ENCODE measurements at places on chromosomes 11 and 22. TPM values are rescaled to one million over a fixed set of nuclear protein-coding genes. Genes with fewer than 3 reads are reported as not detected.

DNA sequence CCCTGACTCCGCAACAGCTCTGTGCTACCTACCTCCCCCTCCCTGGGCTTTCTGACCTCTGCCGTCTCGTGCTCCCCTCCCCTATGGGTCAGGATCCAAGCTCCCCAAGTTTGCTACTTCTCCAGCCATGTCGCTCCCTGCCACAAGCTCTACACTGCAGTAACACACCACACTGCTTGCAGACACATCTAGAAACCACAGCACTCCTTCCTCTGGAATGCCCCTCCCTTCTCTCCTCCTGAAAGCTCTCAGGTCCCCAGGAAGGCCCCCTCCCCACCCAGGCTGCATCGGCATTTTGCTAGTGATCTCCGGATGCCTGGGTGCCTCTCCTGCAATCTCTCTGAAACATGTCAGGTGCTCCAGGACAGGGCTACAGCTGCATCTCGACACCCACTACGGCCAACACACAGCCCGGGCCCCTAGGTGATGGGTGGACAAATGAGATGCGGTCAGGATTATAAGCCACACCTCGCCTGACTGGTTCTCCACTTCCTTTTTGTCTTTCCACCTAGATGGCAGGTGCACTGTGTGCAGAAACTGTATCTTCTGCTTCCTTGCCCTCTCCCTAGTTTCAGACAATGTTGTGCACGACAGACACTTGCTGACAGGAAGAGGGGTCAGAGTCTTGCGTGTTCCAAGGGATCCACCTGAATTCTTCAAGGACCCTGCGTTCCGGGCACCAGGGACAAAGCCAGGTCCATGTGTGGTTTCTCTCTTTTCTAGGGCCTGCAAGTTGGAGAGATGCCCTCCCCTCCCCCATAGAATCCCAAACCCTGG is 22.9 kb downstream of the RPUSD4 start:
- no peak for DNase-seq

- DNase-seq: no peak
Measured at GRCh38 chr11:69476509-69476961, 4.9 kb upstream of the LINC01488 start.

DNA sequence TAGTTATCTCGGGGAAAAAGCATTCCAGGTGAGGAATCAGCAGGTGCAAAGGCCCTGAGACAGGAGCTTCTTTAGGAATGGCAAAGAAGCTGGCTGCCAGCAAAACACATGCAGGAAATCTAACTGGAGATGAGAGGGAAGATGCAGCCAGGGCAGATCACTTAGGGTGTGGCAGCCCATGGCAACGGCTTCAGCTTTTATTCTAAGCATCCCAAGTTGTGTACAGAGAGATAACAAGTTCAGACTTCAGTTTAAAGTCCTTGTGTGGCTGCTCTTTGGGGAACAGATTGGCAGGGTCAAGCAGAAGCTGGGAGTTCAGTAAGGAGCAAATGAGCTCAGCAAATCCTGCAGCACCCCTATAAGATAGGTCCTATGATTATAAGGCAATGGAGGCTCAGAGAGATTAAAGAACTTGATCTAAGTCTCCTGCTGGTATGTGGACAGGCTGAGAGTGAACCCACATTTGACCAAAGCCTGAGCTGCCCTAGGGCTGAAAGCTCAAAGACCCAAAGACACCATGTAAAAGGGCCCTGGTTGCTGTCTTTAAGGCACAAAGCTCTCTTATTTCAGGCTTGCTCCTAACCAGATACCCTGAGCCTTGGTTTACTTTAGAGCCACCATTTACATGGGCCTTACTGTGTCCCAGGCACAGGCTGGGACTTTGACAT is 466.8 kb downstream of the SOX6 start:
- no peak for DNase-seq

Gene TBX10
- total RNA-seq: not detected

- DNase-seq: no peak
Measured at GRCh38 chr11:62547691-62548281, 1.2 kb upstream of the AHNAK start.

Gene KDM2A
- total RNA-seq: 107 TPM

DNA sequence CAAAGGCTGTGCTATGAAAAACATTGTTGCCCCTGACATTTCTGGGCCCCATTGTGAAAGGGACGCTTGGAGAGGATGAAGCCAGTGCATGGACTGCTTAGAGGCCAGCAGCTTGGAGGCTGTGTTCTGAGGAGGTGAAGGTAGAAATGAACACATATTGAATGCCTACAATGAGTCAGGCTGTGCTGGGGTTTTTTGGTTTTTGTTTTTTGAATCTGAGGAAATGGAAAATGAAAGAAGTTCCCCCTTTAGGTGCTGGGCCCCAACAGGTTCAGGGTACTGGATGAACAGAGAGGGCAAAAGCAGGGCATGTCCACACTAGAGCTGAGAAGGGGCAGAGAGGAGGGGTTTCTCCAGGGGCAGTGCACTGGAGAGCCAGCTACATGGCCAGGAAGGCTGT is 166.1 kb upstream of the API5 start:
- no peak for DNase-seq

Gene OR51E2
- not detected for total RNA-seq

Gene ZNF280A
- total RNA-seq: not detected

GRCh38 chr11:59957094-59957493 is 6.7 kb upstream of the OOSP4A start:
- no peak for DNase-seq

DNA sequence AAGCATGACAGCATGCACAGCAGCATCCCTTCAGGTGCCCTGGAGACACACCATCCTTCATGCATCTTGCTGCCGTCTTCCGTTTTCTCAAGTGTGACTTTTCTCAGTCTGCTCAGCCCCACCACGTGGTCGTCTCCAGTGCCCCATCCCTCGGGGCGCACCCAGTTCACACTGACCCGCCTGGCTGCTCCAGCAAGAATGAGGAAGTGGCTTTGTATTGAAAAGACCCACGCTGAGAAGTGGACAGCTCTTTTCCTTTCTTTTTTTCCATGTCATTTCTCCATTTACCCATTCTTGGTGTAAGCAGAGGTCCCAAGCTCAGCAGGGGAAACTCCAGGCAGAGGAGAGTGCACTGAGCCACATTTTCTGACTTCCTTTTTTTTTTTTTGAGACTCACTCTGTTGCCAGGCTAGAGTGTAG is 14.5 kb downstream of the SERPINH1 start:
- DNase-seq: no peak

DNA sequence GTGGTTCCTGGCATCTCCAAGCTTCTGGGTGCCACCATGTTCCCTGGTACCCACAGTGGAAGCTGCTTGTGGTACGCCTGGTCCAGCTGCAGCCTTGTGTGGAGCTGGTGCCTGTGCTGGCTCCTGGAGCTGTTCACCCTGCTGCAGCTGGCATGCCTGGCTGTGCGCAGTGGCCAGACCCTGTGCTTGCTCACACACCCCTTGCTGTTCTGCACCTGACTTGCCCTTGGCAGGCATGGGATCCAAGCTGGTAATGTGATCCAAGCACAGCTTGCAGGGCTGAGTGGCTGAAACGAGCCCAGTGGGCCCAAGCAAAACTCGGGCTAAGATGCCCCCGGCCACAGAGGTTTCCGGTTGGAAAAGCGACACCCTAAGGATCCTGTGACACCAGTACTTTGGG is 104.7 kb upstream of the CLMP start:
- DNase-seq: no peak

Gene DNAJB7
- total RNA-seq: not detected

DNA sequence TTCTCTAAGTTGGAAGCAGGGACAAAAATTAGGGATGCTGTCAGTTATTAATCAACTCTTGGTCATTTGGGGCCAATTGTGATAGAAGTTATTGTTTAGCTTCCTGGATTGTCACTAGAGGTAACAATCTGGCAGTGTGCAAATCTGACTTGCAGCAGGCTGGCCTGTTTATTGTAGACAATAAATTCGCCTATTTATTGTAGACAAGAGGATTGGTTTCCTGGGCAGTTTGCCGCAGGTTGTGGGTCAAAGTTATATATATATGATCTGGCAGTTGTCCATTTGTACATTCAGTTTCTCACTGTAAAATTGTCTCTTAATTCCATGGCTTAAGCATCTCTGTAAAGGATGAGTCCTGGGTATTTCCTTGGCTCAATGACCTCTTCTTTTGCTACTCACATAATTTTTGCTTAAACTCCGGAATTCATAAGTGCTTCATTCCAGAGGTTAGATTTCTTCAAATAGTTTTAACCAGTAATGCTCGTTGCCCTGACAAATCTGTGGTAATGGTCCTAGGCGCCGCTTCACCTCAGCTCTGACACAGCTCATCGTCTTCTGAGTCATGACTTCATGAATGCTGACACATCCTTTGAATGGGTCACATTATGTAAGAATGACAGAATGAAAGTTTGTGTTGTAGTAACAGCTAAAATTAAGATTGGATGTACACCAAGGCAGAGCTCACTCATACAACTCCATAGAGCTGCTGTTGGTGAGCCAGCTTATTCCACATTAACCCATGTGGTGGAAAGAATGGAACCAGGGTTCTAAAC is 7.8 kb upstream of the MMP3 start:
- no peak for DNase-seq

GRCh38 chr11:23539556-23539955 is 679.3 kb upstream of the CCDC179 start:
- no peak for DNase-seq

- DNase-seq: peak; percentile 53
Measured at GRCh38 chr11:112219476-112220232, 6.6 kb upstream of the PTS start.

Gene MS4A14
- total RNA-seq: not detected

DNA sequence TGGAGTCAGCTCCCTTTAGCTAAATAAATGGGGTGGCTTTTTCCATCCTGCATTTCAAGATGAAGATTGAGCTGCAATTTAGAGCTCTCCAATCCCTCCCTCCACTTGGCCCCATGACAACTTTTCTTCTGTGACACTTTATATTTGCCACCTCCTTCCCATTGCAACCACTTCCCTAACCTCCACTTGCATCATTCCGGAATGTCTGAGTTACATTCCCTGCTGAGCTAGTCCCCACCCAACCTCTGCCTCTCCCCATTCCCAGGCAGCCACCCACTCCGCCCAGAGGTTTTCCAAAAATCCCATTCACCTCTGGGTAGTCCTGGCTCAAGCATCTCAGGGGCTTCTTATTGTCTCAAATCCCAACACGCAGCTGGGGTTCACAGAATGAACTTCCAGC is 24.7 kb downstream of the PC start:
- no peak for DNase-seq

DNA sequence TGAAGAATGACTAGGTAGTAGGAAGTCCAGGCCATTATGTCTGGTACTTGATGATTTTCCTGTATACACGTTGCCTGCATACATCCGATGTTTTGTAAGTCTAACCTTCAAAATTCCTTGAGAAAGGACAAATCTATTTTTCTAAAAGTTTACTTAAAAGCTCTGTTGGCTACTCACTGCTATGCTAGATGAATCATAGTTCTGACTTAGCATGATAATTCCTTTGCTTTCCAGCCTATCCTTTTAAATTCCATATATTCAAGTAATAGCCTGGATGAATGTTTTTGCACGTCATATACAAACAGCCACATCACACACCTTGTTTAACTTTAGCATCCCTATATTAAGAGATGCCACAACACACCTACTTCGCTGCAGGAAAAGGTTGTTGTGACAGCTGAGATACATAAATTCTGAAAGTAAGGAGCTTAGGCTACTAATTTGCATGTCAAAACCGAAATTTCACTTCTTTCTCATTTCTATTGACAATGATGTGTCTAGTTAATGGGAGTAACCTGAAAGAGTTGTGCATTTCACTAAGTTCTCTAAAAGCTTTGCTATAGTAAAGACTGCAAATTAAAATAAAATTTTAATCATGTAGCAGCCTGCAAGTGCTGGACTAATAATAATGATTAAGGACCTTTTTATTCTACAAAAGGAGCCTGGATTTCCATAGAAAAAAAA is 1116.4 kb downstream of the JRKL start:
- DNase-seq: no peak

Gene KCNK4
- total RNA-seq: not detected

DNA sequence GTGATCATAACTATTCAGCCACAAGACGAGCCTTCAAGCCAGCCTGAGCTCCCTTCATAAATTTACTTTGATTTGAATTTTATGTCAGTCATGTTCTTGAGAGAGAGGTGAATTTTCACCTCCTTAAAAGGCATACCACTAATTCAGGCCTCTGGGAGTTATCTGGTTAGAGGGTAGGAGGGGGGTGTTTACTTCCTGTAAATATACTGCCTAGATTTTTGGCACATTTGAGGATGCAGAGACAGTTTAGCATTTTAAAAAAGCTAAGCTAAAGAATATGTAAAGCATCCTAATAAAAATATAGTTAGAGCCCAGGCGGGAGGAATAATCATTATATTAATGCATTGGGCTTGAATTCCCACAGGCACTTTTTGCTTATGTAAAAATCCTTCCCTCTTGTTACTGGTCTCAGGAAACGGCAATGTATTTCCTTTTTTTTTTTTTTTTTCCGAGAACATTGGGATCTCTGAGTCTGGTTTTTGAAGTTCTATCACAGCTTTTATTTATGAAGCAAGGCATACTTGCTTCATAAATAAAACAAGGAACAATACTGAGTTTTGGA is 116.5 kb downstream of the CSNK2A3 start:
- no peak for DNase-seq

Gene CDON
- 1.7 TPM for total RNA-seq

DNA sequence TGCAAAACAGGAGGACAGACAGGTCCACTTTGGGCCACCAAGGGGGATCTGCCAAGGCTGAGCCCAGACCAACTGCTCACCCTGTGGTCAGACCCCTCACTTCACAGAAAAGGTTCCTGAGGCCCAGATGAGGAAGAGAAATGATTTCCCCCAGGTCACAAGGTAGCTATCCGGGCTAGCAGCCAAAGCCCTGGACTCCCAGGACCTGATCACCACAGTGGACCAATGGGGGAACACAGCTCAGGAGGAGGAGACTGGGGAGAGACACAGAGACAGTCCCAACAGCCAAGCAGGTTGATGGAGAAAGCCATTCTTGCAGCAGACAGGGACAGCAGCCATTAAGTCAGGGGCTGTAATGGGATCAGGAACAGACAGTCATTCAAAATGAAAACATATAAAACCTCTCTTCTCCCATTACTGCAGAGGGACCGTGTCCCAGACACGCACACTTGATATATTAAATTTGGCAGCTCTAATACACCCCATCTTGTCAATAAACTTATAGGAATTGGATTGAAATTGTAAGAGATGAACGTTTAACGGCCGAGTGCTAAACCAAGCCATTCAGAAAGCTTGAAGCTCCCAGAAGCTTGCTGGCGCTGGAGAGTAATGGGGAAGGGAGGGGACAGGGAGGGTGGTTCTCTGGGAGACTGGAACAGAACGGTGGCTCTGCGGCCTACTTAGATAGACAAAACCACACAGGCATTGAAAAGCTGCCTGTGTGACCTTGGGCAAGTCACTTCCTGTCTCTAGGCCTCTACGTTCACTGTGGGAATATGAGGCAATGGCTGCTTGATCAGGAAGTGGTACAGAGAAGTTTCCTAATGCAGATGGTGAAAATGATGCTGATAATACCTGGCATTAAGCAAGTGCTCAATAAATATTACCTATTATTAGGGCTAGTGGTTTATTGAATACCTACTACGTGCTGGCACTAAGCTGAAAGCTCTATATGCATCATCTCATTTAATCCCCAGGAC is 16.0 kb downstream of the ZMAT5 start:
- DNase-seq: peak; percentile 17

Gene MS4A15
- total RNA-seq: not detected

Gene MYEOV
- total RNA-seq: 0.89 TPM
